Naive B cell (primary cell): ENCODE measurements at places on chromosomes 5 and 9.
A peak's percentile ranks its signal among the peaks of the same experiment; 100 is the strongest.

GRCh38 chr5:6410421-6410820, 32.1 kb upstream of the MED10 start:
- no peaks in the 10 kb centered on the region for H3K36me3 ChIP-seq
- H3K4me1 ChIP-seq: no peaks in the 10 kb centered on the region
- H3K27ac ChIP-seq: no peak overlapping the region
- DNase-seq: no peak
- peaks cover 33% of the 10 kb centered on the region for H3K27me3 ChIP-seq

GRCh38 chr5:14958188-14958587, 86.6 kb upstream of the ANKH start:
- no peaks in the 10 kb centered on the region for H3K36me3 ChIP-seq
- no peak for DNase-seq
- H3K4me1 ChIP-seq: no peaks in the 10 kb centered on the region
- H3K27ac ChIP-seq: no peak overlapping the region
- no peak overlapping the region for H3K4me3 ChIP-seq
- H3K27me3 ChIP-seq: peaks cover 24% of the 10 kb centered on the region

GRCh38 chr5:17223367-17224185, 6.1 kb downstream of the BASP1 start:
- H3K27me3 ChIP-seq: no peaks in the 10 kb centered on the region
- no peaks in the 10 kb centered on the region for H3K36me3 ChIP-seq
- peak overlapping the region; percentile 59 for H3K4me3 ChIP-seq
- peaks cover 78% of the 10 kb centered on the region for H3K4me1 ChIP-seq

DNA sequence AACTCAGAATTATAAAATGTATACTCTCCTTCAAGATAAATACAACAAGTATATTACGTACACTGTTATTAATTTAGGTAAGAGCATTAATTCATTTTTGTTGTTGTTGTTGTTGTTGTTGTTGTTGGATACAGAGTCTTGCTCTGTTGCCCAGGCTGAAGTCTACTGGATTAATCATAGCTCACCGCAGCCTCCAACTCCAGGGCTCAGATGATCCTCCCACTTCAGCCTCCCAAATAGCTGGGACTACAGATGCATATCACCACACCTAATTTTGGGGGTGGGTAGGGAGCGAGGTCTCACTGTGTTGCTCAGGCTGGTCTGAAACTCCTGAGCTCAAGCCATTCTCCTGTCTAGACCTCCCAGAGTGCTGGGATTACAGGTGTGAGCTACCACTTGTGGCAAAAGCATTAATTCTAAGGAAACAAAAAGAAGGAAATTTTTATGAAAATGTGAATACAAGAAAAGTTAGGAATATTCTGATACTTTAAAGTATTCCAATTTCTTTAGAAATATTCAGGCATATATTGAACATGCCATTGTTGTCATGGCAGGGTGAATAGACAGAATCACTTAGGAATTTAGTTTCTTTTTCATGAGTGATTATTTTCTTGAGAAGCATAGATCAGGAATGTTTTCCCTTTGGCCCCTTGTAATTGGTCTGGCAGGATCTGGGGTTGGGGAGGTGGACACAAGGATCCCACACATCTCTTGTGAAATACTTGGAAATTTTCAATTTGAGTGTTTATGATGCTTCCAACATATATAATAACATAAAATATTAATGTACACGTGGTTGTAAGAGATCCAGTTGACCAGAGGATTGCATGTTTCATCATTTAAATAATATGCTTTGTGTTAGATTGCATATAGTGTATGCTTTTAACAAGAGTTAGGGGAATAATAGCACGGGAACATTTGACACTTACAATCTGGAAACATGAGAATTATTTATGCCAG, 263.6 kb downstream of the FANCC start:
- no peaks in the 10 kb centered on the region for H3K36me3 ChIP-seq
- no peak for DNase-seq
- peaks cover 10% of the 10 kb centered on the region for H3K27me3 ChIP-seq
- H3K4me3 ChIP-seq: no peak overlapping the region

- H3K27me3 ChIP-seq: no peaks in the 10 kb centered on the region
- H3K27ac ChIP-seq: peak overlapping the region; percentile 42
- H3K4me1 ChIP-seq: no peaks in the 10 kb centered on the region
Measured at GRCh38 chr5:82054004-82054710, 82.3 kb downstream of the ATG10 start.

- H3K27ac ChIP-seq: no peak overlapping the region
- DNase-seq: no peak
- H3K4me3 ChIP-seq: no peak overlapping the region
- H3K36me3 ChIP-seq: no peaks in the 10 kb centered on the region
- no peaks in the 10 kb centered on the region for H3K27me3 ChIP-seq
Measured at GRCh38 chr9:113501129-113501686, 37.7 kb downstream of the RGS3 start.

DNA sequence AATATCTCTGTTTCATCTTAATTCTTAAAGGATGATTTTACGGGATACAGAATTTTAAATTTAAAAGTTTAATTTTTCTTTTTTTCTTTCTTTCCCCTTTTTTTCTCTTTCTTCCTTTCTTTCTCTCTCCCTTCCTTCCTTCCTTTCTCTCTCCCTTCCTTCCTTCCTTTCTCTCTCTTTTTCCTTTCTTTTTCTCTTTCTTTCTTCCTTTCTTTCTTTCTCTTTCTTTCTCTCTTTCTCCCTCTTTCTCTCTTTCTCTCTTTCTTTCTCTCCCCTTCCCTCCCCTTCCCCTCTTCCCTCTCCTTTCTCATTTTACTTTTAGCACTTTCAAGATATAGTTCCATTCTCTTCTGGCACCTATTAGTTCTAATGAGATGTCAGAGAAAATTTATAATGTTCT, 61.4 kb upstream of the ADRB2 start:
- H3K27me3 ChIP-seq: no peaks in the 10 kb centered on the region
- no peaks in the 10 kb centered on the region for H3K4me1 ChIP-seq
- DNase-seq: no peak
- no peak overlapping the region for H3K27ac ChIP-seq
- H3K4me3 ChIP-seq: no peak overlapping the region

GRCh38 chr5:152499814-152500535, 94.9 kb upstream of the NMUR2 start:
- H3K27me3 ChIP-seq: no peaks in the 10 kb centered on the region
- no peak overlapping the region for H3K4me3 ChIP-seq
- no peaks in the 10 kb centered on the region for H3K36me3 ChIP-seq
- no peak overlapping the region for H3K27ac ChIP-seq

- H3K27me3 ChIP-seq: no peaks in the 10 kb centered on the region
- no peak overlapping the region for H3K4me3 ChIP-seq
- H3K27ac ChIP-seq: no peak overlapping the region
- H3K4me1 ChIP-seq: peaks cover 3% of the 10 kb centered on the region
Measured at GRCh38 chr9:122244349-122244748, 15.6 kb upstream of the LHX6 start.

DNA sequence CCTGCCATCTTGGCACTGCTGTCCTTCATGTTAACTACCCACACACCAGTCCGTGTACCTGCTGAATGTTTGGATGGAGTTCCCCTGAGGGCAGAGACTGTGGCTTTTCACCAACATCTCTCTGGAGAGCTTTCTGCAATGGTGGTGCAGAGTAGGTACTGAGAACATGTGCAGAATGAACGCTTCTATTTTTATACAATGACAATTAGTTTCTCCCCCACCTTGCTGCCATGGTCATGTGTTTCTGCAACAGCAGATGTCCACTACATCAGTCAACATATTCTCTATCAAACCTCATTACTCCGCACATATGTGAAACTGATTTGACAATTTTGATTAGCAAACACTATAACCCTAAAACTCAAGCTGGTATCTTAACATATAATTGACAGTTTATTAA, 14.5 kb downstream of the PTCH1 start:
- no peak for DNase-seq
- H3K27me3 ChIP-seq: peaks cover 80% of the 10 kb centered on the region
- peaks cover 12% of the 10 kb centered on the region for H3K4me1 ChIP-seq
- no peak overlapping the region for H3K27ac ChIP-seq
- H3K36me3 ChIP-seq: no peaks in the 10 kb centered on the region
- no peak overlapping the region for H3K4me3 ChIP-seq

DNA sequence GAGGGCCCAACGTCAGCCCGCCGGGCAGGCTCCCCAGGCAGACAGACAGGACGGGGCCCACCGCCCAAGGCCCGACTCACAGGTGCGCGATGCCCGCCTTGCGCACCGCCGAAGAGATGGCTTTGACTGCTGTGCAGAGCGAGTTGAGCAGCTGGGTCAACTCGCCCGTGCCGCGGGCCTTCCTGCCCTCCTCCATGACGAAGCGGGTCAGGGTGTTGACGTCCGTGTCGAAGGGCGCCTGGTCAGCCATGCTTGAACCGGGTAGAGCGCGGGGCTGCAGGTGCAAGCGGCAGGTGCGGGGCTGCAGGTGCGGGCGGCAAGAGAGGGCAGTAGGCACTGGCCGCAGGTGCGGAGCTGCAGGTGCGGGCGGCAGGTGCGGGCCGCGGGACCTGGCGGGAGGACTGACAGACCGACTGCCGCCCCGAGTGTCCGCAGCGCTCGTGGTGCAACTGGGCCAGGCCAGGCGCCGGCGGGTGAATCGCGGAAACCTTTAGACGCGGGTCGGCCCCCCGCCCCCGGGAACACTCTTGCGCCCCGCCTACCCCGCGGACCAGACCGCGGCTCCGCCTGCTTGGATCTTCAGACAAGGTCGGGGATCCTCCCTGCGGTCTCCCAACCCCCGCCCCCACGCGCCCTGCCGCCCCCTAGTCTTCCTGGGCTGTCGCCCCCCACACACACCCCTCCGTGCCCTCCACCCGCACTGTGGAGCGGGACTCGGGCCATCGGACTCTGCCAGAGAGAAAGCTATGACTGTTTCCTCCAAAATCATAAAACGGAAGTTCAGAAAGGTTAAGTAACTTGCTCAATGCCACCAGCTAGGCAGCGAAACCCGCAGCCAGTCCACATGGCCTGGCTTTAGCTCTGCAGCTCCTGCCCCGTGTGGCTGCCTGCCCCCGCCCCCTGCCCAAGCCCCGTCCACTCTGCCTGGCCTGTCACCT, at the start of gene FBP1:
FBP1 (minus strand) TSS at position 458 of the 938 bp plus-strand sequence; CDS start at position 250, 208 bp downstream.
- peak; percentile 87 for DNase-seq
- peaks cover 13% of the 10 kb centered on the region for H3K4me1 ChIP-seq
- H3K4me3 ChIP-seq: peak within 1 kb of the TSS; percentile 94
- H3K27ac ChIP-seq: peak within 1 kb of the TSS; percentile 96
- H3K36me3 ChIP-seq: peaks cover 8% of the 10 kb centered on the region

DNA sequence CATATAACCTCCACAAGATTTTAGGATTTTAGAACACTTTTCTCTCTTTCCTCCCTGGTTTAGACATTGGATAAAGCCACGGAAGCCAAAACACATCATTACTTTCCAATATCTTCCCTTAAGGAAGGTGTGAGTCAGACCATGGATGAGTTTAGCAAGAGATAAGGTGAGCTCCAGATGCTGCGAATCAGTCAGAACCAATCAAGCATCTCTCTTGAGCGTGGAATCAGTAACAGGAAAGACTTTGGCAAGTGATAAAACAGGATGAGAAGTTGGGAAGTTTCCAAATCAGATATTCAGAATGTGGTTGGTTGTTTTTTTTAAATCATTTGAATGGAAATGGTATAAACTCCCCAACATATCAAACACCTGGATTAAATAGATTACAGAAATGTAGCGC, 397.8 kb downstream of the EFNA5 start:
- H3K36me3 ChIP-seq: no peaks in the 10 kb centered on the region
- H3K4me1 ChIP-seq: no peaks in the 10 kb centered on the region
- peaks cover 7% of the 10 kb centered on the region for H3K27me3 ChIP-seq
- no peak for DNase-seq
- no peak overlapping the region for H3K4me3 ChIP-seq

DNA sequence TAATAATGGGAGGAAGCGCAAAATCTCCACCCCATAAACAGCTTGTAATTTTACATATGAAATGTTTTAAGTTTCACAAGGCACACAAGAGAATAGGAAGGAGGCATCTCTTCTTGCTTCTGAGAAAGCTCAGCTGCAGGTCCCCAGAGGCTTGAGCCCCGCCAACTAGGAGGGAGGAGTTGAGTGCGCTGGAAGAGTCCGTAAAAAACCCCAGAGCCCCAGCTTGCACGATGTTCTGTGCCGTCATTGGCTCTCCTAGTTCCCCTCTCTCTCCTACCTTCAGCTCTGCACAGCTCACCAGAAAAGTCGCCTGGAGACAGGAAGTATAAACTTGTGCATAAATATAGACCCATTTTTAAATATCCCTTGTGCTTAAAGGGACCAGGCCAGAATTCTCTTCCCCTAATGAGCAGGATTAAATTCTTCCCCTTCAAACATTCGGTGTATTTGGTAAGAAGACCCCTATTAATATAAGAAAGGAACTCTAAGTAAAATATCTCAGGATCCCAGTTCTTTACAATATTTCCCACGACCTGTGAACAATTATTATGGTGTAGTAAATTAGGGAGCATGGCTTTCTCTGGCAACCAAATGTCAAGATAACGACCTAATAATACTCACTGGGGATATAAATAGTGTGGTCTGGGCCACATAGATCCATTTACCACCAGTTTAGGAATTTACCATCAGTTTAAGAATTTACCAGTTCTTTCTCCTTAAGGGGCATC, 13.7 kb downstream of the GLRX start:
- H3K27me3 ChIP-seq: no peaks in the 10 kb centered on the region
- no peaks in the 10 kb centered on the region for H3K36me3 ChIP-seq
- peak overlapping the region; percentile 94 for H3K27ac ChIP-seq
- peak overlapping the region; percentile 75 for H3K4me3 ChIP-seq
- H3K4me1 ChIP-seq: peaks cover 49% of the 10 kb centered on the region
- peak; percentile 90 for DNase-seq

DNA sequence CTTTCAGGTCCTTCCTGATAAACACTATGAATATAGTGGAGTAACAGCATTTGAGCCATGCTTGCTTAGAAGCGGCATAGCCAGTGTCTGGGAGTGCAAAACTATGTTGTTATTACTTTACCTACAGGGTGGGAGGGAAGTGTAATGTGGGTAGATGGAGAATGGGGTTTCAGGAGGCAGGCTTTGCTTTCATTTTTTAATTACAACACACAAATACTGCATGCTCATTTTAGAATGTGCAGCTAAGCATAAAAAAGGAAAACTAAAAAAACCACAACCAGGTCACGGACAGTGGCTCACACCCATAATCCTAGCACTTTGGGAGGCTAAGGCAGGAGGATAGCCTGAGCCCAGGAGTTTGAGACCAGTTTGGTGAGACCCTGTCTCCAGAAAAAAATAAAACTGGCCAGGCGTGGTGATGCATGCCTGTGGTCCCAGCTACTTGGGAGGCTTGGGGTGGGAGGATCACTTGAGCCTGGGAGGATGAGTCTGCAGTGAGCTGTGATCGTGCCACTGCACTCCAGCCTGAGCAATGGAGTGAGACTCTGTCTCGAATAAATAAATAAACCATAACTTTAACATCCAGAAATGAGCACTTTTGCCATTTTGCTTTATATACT, 20.2 kb downstream of the HAVCR1 start:
- H3K36me3 ChIP-seq: no peaks in the 10 kb centered on the region
- H3K4me3 ChIP-seq: no peak overlapping the region
- DNase-seq: no peak
- peaks cover 7% of the 10 kb centered on the region for H3K4me1 ChIP-seq

DNA sequence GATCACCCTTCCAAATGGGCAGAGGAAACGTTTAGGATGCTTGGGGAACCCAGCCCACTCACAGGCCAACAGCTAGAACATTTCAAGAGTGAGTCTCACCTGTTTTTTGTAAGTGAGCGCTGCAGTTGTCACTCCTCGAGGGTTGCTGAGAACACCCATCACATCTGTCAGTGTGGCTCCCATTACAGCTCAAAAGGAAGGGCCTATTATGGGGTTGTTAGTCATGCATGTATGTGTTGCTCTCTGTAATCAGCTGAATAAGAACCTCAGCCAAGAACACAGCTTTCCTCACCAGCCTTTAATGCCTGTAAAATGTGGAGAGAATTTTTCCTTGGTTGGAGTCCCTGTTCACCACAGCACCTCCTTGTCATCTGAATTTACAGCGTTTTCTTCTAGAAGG, 196.3 kb upstream of the KLF4 start:
- DNase-seq: no peak
- H3K4me3 ChIP-seq: no peak overlapping the region
- no peaks in the 10 kb centered on the region for H3K4me1 ChIP-seq
- peaks cover 4% of the 10 kb centered on the region for H3K36me3 ChIP-seq
